ENCODE measurements at places on chromosomes 11 and 22.
A peak's percentile ranks its signal among the peaks of the same experiment; 100 is the strongest.

- peak; percentile 41 for DNase-seq
These were observed 12.7 kb upstream of the CD44 start for GRCh38 chr11:35126000-35126878.

DNA sequence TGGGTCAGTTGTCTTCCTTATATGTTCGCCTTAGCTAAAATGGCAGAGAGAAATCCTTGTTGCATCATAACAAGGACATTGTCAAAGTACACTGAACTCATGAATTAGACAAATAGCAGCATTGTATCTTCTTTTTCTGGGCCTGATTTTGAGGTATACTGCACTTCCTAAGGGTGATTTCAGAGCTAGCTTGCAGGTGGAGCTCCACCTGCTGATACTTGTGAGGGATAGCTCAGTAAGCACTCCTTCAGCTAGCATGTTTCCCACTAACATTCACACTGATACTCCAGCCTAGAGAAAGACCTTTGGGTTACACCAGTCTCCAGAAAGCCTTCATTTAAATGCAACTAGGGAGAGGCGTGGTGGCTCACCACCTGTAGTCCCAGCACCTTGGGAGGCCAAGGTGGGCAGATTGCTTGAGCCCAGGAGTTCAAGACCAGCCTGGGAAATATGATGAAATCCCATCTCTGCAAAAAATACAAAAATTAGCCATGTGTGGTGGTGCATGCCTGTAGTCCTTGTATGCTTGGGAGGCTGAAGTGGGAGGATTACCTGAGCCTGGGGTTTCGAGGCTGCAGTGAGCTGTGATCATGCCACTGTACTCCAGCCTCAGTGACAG lies 29.8 kb downstream of the JAM3 start:
- DNase-seq: no peak

DNA sequence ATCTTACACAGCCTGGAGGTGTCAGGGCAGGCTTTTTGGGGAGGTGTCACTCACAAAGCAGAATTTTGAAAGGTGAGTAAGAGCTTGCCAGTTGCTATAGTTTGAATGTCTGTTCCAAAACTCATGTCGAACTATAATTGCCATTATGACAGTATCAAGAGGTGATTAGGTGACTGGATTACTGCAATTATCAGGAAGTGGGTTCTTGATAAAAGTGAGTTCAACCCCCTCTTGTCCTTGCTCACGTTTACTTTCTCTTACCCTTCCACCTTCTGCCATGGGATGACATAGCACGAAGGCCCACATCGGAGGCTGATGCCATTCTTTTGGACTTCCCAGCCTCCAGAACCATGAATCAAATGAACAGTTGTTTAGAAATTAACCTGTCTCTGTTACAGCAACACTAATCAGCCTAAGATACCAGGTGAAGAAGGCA lies 4.7 kb upstream of the C11orf86 start:
- no peak for DNase-seq

- DNase-seq: no peak
These were observed 9.2 kb downstream of the OR5A2 start for GRCh38 chr11:59417023-59417422.

DNA sequence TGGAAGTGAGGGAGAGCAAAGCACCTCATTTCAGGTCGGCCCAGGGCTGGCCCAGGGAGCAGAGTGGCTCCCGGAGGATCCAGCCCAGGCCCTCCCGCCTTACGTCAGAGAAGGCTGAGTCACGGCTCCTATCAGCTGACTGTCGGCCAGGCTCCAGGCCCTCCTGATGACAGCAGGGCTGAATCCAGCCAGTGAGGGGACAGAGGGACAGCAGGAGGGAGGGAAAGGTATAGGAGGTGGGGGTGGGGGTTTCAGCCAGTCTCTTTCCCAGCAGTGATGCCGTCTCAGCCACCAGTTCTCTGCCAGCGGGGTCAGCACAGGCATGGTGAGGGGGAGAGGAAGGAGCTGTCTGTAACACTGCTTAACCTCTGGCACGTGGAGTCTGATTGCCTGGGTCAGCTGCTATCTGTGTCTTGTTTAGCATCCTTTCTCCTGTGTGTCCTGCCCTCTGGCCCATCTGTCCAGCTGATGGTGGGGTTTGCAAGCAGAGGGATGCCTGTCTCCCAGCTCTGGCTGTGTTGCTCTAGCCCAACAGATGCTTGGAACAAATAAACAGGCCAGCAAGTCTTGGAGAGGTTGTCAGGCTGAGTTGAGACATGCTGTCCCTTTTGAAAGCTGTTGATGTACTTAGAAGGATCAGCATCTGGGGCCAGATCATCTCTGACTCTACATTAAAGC lies 74.0 kb downstream of the ADAMTS15 start:
- no peak for DNase-seq

DNA sequence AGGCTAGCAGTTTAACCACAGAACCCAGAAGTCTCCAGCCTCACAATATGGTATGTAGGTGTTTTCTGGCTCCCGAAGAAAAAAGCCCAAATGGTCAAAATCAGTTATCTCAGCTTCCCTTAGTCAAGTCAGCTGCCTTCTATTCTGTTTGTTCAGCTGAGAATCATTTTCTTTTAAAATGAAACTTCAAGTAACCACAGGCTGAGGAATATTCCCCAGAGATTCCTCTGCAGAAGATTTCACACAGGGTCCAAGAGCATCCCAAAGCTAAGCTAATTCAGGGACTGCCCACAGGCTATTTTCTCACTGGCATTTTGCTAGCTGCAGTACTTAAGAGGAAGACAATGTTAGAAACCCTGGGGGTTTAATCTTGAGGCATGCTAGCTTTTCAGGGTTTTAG lies 977.0 kb upstream of the CHORDC1 start:
- no peak for DNase-seq

DNA sequence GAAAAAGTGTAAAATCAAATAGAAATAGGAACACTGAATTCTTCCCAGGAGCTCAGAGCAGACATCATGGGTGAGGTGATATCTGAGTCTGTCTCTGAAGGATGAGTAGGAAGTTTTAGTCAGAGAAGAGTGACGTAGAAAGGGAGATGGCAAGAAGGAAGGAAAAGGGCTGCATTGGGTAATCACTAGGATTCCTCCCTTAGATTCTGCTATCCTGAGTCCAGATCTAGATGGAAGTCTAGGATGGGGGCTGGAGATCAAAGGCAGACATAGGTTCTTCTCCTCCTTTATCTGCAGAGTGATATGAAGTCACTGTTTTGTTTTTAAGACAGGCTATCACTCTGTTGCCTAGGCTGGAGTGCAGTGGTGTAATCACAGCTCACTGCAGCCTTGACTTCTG lies 30.4 kb downstream of the POU2F3 start:
- no peak for DNase-seq

DNA sequence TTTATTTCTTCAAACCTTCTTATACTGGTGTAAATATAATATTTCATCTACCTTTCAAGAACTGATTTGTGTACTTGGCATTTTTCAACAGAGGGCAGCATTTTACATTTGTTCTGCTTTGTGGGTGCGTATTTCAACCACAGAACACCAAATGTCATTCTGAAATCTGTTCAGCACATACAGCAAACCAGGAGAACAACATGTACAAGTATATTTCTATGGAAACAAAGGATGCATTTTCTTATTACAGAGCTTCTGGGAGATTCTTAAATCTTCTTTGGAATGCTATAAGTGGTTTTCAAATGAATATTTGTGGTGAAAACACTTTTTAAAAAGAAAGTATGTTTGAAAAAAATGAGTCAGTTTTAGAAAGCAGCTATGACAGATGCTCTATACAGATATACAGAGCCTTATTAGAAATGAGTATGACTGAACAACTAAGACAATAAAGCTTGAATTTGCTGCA lies 946.0 kb downstream of the FAM181B start:
- no peak for DNase-seq

DNA sequence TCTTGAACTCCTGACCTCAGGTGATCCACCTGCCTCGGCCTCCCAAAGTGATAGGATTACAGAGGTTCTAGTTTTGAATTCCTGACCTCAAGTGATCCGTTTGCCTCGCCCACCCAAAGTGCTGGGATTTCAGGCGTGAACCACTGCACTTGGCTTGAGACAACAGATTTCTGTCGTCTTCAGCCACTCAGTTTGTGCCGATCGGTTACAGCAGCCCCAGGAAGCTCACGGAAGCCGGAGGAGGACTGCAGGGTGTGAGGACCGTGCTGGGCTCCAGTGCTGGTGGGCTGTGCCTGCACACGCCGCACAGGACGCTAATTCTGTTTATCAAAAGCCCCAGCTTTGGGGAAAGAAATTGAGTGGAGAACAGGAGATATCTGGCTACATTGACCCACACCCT lies 82.0 kb downstream of the CELSR1 start:
- no peak for DNase-seq

DNA sequence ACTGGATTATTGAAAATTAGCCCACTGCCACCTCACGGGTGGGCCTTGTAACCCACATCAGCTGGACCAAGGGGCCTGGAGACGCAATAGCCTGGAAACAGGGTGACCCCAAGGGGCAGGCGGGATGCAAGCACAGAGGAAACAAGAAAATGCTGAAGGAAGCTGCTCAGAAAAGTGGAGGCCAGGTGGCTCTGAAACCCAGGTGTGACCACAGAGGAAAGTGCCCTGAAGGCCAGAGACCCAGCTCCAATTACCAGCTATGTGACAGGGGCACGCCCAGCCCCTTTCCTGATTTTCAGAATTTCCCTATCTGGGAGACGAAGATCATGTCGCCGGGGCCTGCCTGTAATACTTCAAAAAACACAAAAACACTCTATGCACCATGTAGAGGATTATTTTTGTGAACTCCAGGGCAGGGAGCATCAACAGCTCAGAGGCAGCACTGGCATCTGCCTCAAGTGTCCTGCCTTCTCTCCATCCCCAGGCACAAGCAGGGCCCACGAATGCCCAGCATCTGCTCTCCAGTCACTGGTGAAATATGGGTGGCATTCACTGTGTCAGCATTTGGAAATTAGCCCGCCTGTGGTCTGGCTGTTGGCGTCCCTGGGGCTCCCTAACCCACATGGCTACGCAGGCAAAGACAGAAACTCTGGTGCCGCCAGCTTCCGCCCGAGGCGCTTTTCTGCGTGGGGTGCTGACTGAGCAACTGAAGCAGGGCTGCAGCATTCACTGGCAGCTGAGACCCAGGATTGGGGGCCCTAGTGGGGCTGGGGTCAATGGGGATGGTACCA lies 6.3 kb downstream of the KCNJ1 start:
- no peak for DNase-seq

- DNase-seq: no peak
These were observed 8.7 kb downstream of the PRDM11 start for GRCh38 chr11:45155058-45155551.

- no peak for DNase-seq
These were observed 18.7 kb downstream of the GAS2 start for GRCh38 chr11:22685111-22685510.

GRCh38 chr11:110544779-110545178 lies 115.0 kb downstream of the FDX1 start:
- no peak for DNase-seq

GRCh38 chr22:49998718-49999062 lies 13.9 kb downstream of the IL17REL start:
- DNase-seq: no peak

DNA sequence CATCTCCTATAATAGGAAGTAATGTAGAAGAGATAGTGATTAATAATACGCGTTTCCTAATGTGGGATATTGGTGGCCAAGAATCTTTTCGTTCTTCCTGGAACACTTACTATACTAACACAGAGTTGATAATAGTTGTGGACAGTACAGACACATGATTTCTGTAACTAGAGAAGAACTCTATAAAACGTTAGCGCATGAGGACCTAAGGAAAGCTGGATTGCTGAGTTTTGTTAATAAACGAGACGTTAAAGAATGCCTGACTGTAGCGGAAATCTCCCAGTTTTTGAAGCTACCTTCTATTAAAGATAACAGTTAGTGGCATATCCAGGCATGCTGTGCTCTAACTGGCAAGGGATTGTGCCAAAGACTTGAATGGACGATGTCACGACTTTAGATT lies 83.3 kb downstream of the GGT1 start:
- no peak for DNase-seq

DNA sequence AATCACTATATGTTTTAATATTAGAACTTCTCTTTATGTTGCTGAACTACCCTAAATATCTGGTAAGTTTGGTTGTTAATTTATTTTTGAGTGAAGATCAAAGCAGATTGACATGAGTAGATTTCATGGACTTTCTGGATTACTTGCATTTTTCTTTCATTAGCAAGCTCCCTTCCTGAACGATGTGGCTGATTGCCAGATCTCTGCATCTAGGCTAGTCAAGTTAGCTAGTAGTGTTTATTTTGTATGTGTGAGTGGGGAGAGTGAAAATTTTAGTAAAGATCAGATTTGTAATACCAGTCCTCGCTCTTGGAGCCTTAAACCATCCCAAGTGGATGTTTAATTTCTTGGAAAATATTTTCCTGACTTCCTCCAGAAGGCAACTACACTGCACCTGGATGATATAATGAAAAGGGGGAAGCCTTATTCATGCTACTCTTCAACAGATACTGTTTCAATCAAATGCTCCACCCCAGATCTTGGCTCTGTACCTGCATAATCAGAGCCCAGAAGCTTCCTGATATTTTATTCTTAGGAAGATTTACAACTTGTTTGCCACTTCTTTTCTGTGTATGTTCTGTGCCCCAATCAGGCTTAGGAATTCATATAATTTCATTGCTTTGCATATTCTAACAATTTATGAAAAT lies 143.2 kb upstream of the GRIA4 start:
- no peak for DNase-seq

DNA sequence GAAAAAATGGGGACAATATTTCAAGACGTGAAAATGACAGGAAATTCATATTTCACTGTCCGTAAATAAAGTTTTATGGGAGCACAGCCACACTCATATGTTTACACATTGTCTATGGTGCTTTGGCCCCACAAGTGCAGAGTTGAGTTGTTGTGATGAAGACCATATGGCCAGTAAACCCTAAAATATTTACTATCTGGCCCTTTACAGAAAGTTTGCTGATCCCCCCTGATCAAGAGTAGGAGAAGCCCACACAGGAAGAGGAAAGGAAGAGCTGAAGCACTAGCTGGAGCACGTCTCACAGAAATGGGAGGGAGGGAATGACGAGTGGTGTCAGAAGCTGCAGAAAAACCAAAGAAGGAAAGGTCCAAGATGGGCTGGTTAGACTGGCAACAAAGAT lies 78.8 kb downstream of the TNRC6B start:
- DNase-seq: no peak

- no peak for DNase-seq
These were observed 369.3 kb downstream of the CADM1 start for GRCh38 chr11:115134926-115135325.

- DNase-seq: no peak
These were observed 22.2 kb downstream of the OPCML start for GRCh38 chr11:133509924-133510697.

DNA sequence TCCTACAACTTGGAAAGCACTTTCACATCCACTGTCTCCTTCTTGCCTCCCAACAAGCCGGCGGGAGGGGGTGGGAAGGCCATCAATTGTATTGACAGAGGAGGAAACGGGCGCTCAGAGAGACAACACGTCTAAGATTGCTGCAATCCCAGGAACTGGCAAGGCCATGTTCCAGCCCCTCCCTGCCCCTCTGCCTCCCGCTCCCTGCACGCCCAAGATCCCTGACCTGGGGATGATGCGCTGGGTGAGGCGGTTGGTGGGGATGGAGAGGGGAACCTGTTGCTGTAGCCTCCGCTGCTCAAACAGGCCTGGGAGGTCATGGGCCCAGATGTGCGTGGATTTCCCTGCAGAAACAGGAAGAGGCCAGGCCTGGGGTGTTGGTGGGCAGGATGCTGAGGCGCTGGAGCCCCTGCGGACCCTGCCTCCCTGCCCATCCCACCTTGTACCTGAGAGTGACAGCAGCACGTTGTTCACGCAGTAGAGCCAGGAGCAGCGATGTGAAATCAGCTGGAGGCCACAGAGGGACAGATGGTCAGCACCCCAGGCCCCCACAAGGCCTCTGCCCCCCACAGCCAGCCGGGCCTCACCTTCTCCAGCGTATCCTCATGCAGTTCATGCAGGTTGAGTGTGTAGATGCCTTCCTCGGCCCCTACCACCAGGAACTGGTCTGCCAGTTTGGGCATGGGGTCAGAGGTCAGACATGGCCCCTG lies 6.8 kb downstream of the MAP4K2 start:
- DNase-seq: no peak
